ENCODE measurements at places on chromosomes 13 and 19.

GRCh38 chr19:27748551-27749152 lies 1464.3 kb downstream of the UQCRFS1 start:
- DNase-seq: no peak

- no peak for DNase-seq
Measured at GRCh38 chr19:49110567-49110966, 3.6 kb upstream of the LIN7B start.

DNA sequence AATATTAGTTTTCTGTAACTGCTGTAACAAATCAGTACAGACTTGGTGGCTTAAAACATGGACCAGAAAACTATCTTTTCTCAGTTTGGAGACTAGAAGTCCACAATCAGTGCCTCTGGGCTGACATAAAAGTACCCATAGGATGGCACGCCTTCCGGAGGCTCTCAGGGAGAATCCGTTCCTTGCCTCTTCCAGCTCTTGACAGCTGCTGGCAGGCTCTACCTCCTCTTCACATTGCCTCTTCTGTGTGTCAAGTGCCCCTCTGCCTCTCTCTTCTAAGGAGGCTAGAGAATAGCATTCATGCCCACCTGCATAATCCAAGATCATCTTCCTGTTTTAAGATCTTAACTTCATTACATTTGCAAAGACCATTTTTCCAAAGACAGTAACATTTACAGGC lies 1194.2 kb downstream of the EFNB2 start:
- DNase-seq: no peak

DNA sequence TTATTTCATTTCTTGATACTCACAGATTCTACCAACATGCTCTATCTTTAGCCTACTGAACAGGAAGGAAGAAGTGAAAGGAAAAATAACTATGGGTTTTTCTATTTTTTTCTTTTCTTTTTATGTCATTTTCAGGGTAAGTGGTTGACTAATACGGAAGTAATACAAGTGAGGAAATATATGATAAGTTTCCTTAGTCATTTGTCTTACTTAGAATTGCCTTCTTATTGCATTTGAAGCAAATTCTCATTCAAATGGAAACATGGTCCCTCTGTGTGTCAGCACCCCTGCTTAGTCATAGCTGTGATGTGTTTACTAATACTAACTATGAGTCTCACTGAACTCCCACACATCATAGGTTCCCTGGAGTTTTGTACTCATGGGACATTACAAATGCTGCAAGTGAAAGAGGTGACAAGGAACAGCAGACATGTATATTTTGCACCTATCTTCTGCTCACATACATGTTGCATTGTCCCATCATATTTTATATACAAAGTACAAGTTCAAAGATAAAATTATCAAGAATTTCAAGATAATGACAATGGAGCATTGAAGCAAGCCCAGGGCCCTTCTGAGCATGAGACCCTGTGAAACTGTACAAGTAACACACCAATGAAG lies 60.1 kb downstream of the DCT start:
- no peak for DNase-seq

DNA sequence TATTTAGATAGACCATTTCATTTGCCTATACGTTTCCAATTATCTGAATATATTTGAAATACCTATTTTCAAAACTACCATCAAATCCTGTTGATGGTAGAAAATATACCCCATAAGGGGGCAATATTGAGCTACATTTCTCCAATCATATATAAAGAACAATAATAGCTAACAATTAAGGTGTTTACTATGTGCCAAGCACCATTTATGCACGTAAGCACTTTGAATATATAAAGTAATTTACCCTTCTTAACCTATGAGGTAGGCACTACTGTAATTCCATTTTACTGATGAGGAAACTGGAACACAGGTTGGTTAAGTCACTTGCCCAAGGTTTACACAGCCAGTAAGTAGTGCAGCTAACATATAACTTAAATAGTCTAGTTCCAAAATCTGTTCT lies 79.2 kb downstream of the UBL3 start:
- no peak for DNase-seq

DNA sequence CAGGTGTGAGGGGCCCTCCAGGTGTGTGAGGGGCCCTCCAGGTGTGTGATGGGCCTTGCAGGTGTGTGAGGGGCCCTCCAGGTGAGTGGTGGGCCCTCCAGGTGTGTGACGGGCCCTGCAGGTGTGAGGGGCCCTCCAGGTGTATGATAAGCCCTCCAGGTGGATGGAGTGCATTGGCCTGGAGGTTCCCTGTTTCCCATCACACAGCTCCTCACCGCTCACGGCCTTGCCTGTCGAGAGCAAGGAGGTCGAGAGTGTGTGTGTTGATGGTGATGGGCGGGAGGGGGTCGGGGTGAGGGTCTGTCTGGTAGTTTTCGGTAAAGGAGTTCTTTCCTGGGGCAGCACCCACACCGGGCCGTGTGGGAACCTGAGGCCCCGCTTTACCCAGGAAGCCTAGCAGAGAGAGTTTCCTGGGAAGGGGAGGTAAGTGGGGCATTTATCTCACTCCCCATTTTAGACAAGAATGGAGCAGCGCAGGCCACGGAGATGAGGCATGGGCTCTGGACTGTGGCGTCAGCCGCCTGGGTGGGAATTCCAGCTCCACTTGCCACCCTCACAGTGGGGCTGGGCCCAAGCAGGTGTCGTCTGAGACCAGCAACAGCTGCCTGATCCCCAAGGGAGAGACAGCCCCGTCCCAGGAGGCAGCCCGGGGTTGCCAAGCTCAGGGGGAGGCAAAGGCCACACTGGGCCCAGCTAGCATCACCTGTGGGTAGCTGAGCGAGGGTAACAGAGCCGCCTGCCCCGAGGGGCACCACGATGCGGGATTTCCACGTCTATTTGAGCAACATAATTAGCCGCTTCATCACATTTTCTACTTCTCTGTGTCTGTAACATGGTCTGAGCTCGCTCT lies 10.9 kb upstream of the GAS6 start:
- DNase-seq: no peak

DNA sequence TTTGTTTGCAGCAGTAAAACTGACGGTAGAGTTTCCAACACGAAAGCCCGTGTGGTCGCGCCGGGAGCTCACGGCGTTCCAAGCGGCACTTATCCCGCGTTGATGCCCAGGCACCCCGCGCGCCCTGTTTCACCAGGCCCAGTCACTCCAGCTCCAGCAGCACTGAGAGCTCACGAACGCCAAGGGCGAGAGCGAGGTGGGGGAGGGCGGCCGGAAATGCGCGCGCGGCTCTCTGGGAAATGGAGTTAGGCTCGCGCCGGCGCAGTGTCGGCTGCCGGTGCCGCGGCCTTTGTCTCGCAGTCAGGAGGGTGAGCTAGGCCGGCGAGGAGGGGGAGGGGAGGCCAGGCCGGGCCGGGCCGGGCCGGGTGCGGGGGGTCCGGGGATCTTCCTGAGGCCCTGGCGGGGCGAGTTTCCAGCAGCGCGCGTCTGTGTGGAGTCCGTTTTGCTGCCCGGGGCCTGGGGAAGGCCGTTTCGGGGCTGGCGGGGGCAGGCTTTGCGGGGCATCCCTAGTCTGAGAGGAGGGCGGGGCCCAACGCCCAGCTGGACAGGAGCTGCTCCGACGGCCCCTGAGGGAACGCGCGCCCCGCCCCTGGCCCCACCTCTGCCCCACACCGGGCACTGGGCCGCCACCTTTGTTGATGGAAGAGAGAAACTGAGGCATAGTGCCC lies at the start of gene ZNF135:
ZNF135 (plus strand) TSS at position 280 of the 668 bp plus-strand sequence. CDS start 721 bp downstream, outside the sequence.
- peak; percentile 17 for DNase-seq

DNA sequence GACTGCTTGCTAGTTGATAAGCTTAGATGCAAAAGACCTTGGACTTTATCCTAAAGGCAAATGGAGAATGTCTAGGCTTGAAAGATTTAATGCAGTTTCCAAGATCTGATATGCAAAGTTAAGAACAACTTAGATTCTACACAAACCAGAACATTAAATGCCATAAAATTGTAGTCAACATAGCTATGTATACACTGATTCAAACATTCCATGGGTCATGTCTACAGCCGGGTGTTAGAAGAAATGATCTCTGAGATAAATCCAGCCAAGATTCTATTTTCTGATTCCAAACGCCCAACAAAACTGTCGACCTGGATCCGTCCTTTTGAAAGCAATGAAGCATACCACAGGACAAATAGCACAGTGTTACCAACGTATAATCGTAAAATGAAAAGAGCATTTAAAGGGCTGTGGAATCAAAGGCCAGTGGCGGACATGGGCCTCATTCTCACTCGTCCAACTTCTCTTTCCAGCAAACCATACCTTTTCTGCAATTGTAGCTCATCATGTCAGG lies 52.7 kb downstream of the KCTD12 start:
- no peak for DNase-seq

DNA sequence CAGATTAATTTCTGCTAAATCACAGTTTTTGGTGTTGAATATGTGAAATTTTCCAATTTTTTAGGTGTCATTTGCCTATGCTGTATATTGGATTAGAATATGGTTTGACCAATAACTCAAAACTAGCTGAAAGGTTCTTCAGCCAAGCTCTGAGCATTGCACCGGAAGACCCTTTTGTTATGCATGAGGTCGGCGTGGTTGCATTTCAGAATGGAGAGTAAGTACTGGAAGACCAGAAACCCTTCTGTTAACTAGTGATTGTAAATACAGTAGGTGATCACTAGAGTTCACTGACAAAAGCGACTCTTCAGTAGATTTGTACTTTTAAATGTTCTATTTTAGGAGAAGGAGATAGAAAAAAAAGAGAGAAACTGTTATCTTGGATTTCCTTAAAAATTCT lies 22.3 kb downstream of the CDC16 start:
- no peak for DNase-seq

GRCh38 chr13:110856942-110857835 lies 57.7 kb downstream of the ANKRD10 start:
- no peak for DNase-seq

DNA sequence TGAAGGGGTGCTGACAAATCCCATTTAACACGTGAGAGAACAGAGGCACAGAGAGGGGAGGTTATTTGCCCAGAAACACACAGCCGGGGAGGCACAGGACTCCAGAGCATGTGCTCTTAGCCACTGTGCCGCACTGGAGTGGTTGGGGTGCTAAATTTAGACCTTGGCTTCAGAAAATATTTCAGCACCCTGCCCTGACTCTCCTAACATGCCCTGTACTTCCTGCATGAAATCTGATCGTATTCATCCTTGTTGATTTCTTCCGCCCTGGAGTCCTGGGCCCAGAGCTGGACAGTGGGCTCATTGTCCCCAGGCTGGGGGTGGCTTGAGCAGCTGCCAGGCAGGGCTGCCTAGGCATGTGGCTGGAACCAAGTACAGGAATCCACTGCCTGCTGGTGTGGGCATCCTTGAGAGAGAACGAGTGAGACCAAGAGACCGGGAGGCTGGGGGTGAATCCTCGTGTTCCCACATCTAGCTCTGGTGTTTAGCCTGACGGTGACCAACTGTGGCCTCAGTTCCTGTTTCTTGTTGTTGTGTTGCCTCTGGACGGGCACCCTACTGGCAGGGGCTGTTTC lies 5.3 kb downstream of the SLC27A1 start:
- DNase-seq: peak; percentile 88

- DNase-seq: no peak
Measured at GRCh38 chr13:23776698-23777574, 112.3 kb downstream of the MIPEP start.

DNA sequence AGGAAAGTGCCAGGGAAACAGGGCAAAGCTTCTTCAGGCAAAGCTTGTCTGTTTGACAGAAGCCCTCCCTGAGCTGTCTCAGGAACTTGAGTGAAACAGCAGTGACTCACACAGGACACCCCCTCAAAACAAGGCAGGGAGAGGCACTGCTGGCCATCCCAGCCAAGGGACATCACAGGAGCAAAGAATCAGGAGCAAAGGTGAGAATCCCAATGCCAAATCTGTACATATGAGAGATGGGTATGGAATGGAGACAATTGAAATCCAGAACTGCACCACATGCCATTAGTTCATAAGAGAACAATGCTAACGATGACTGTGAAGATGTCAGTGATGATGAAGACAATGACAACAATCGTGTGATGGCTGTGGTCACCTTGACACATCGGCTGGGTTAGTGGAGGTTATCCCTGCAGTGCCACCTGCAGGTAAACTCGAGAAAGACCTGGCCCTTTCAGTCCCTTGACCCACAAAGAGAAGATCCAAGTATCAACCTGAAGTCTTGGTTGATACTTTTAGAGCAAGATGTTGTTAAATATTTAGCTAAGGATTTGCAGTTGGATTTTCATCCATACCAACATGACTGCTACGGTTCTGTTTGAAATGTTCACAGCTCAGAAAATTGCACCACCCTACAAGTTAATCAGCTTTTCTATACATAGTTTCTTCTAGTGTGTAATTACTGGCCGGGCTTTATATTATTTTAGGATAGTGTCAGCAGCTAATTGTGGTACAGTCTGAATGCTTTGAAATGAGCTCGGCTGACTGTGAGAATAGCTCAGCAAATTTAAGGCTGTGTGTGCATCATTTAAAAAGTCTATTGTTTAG lies 42.0 kb upstream of the IPO5 start:
- peak; percentile 21 for DNase-seq

DNA sequence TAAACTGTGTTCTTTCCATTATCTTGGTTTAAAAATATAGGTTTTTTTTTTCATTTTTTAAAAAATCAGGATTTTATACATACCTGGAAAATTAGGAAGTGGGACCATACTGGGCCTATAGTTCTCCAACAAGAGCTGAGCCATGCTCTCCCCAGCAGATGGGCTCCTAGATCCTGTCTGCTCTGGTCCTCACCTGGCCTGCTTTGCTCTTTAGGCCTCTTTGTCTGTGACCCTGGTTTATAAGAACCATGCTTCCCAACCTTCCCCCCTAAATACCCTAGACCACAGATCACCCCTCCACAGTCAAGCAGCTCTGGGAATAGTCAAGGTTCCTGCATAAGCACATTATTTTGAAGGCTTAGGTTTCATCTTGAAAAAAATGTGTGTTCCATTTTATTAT lies 185.0 kb upstream of the TSHZ3 start:
- DNase-seq: no peak

DNA sequence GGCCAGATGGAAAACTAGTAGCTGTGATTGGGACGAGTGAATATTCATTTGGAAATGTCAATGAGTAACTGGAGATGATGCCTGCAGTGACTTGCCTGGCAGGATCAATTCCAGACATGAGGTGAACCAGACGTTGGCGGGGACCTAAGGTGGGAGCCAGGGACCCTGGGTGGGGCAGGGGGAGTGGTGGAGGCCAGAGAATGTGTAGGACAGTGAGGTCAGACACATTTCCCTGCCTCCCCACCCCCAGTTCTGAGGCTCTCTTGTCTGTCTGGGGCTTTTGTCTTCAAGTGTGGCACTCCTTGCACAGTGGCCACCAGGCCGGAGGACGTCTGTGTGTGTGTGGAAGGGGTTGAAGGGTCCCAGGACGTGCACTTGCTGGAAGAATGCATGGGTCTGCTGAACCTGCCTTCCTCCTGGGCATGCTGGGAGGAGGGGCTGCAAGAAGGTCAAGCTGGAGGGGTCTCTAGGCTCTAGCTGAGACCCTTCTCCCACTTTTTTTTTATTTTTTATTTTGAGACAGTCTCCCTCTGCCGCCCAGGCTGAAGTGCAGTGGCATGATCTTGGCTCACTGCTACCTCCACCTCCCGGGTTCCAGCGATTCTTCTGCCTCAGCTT lies 51.6 kb downstream of the CHST8 start:
- no peak for DNase-seq

- DNase-seq: no peak
Measured at GRCh38 chr13:49789968-49790367, 2.5 kb downstream of the KPNA3 start.
